Glutamatergic neuron (in vitro differentiated cells): ENCODE measurements at places on chromosomes 7 and 10. TPM values are rescaled to one million over a fixed set of nuclear protein-coding genes. Genes with fewer than 3 reads are reported as not detected.

RELN gene
- 5.7 TPM for total RNA-seq

COMMD3 gene
- 31.7 TPM for total RNA-seq

NPFFR1 gene
- total RNA-seq: not detected

FAM53B gene
- 30.5 TPM for total RNA-seq

SP8 gene
- not detected for total RNA-seq

GDF2 gene
- not detected for total RNA-seq

PHYHIPL gene
- 6.2 TPM for total RNA-seq

ANXA8L1 gene
- total RNA-seq: not detected
